Stimulated activated CD8-positive, alpha-beta memory T cell treated with anti-CD3 and anti-CD28 coated beads, Interleukin-7, amount 100 ng/mL, for 4 hours (primary cell): ENCODE measurements at places on chromosomes 6 and 20.

DNA sequence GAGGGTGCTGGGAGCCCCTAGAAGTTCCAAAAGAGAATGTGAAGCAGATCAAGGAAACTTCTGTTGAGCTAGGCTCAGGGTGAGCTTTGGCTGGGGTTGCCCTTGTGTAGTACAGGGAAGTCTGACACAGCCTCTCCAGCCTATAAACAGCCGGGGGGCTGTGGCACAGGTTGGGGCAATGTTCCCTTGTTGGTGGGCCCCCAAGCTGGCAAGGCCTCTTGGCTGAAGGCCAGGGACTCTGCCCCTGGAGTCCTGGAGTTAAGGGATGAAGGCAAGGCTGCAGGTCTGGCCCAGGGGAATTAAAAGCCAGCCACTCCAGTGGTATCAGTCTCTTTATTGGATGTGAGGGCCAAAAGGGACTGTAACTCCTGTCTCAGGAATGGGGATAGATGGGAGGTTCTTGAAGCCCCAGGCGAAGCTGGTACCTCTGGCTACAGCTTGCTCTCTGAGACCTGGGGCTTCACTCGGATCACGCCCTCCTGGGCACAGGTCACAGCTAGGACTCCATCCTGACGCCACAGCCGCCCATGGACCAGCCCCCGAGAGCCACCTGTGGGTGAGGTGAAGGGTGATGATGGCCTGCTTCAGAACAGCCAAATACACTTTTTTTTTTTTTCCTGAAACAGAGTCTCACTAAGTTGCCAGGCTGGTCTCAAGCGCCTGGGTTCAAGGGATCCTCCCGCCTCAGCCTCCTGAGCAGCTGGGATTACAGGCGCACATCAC, 8.0 kb downstream of the SNX21 start:
- no peak for DNase-seq

GRCh38 chr6:154041001-154041400, 2.0 kb downstream of the OPRM1 start:
- DNase-seq: no peak

- no peak for DNase-seq
Measured at GRCh38 chr6:386688-387266, 4.8 kb upstream of the IRF4 start.

GRCh38 chr6:165096209-165096608, 213.2 kb downstream of the C6orf118 start:
- no peak for DNase-seq

- no peak for DNase-seq
Measured at GRCh38 chr6:96547654-96548053, 15.3 kb upstream of the FHL5 start.

DNA sequence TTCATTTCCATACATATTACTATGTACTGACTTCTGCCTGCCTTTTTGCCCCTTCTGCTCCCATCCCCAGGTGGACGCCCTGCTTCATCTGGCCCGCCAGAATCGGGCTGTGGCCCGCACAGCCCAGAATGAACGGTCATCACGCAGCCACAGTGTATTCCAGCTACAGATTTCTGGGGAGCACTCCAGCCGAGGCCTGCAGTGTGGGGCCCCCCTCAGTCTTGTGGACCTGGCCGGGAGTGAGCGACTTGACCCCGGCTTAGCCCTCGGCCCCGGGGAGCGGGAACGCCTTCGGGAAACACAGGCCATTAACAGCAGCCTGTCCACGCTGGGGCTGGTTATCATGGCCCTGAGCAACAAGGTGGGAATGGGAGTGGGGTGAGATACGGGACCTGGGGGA, 4.7 kb upstream of the PHF1 start:
- DNase-seq: no peak

DNA sequence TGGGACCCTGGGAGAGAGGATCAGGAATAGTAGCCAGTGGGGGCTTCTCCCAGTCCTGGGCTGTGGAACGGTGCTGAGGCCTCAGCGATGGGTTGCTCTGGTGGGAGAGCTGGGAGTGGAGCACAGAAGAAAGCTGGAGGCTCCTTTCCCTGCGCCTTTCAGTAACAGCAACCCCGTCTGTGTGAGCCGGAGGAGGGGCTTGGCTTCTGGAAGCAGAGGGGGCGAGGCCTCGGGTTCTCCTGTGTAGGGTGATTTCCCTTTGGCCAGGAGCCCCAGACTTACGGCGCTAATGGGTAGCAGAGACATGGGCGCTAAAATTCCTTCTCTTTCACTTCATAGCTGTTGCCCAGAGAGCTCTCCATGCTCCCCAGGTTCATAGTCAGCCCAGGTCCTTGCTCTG, 55.0 kb downstream of the DAAM2 start:
- DNase-seq: no peak

DNA sequence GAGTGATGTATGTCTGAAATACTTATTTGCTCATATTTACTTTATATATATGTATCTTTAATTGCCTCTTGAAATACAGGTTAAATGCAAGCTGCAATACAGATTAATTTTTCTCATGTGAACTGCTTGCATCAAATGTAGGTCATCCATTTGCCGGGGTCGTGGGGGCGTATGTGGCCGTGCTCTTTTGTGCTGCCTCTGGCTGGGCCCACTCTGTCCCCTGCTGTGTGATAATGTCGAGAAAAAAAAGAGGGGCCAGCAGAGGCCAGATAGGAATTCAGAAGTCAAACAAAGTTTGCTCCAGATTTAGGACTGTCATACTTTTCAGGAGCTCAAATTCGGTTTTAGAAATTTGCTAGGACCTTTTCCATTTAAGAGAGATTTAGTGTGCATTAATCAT, 459.6 kb upstream of the SOX4 start:
- DNase-seq: no peak

- no peak for DNase-seq
Measured at GRCh38 chr6:34106900-34107299, 39.0 kb downstream of the GRM4 start.

DNA sequence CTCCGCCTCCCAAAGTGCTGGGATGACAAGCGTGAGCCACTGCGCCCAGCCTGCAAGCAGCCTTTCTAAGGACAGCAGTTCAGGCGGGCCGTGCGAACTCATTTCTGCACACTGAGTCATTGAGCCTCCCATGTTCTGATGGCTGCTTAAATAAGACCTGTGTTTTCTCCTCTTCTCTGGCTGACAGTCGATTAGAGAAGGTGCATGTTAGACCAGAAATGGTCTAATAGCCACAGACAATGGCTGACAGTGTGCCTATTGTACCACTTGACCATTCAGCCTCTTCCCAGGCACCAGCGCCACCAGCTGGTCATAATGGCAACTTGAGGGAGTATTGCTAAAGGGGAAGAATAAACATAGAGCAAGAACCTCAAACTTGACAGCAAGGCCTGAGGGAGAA, 6.2 kb downstream of the CST11 start:
- no peak for DNase-seq

- DNase-seq: no peak
Measured at GRCh38 chr6:134984821-134985220, 34.9 kb upstream of the ALDH8A1 start.

DNA sequence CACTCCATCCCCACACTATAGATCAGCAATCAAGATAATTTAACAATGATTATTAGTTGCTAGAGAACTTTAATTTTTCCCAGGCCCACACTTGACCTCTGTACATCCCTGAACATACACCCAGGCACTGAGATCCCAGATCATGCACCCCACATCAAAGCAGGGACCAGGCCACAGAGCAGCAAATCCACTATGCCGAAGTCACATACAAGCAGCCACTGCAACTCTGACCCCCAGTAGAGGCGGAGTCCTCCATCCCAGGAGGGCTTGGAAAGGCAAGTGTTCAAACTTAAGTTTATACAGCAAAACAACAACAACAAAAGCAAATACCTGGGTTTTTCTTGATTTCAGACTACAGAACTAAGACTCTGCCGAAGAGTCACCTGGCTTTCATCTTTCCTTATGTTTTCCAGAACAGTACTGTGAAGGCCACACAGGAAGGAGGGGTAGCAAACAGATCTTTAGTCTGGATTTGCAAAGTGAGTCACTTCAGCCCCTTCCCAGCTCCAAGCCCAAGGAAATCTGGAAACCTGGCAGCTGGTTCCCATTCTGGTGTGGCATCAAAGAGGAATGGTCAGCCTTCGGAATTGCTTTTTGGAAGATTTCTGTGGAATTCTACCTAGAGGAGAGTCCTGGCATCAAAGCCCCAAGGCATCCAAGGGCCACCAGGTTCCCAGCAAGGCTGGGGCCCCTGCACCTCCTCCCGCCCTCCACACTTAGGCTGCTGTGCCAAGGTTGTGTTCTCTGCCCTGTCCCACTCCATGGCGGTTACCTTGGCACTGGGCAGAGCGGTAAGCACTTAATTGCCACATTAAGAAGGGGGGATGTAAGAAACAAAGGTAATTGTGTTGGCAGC, 7.3 kb downstream of the JAG1 start:
- DNase-seq: no peak

DNA sequence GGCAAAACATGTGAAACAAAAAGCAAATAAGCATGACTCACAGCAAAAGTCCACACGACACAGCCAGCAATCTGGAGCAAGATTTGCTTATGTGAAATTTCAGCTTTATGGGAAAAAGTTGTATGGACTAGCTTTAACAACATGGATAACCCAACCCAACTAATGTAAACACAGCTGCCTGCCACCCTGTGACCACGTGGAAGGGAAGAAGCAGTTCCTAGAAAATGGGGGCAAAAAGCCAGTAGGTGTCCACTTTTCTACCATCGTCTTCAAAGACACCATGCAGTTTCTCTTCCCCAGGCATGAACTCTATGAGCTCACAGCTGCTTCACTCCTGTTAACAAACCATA, 425.4 kb upstream of the RNF217 start:
- DNase-seq: no peak

DNA sequence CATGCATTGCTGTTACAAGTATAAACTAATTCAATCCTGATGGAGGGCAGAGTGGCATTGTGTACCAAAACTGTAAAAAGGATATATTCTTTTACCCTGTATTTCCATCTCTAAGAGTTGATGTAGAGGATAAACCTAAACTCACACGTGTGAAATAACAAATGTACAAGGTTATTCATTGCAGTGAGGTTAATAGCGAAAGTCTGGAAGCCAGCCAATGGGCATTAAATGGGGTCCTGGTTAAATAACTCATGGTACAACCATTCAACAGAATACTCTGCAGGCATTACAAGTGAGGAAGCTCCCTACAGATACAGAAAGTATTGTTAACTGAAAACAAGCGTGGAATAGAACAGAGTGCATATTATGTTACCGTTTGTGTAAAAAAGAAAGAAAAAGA, 56.9 kb downstream of the BCAS1 start:
- no peak for DNase-seq

- DNase-seq: no peak
Measured at GRCh38 chr20:24535941-24536730, 66.7 kb downstream of the SYNDIG1 start.

DNA sequence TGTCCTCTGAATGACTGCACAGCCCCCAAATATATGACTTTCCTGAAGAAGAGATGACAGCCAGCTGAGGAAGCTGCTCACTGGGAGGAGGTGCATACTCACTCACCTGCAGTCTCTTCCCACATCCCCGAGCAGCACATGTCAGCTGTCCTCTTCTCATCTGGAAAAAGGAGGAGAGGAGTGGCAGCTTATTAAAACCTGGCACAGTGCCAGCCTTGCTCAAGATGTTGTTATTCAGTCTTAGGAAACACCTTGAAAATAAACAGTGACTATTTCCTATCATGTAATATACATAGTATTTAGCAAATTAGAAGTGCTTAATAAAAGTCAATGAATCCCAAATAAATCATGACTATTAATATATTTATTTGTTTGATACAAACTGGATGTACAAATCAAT, 232.9 kb downstream of the EPM2A start:
- DNase-seq: no peak

DNA sequence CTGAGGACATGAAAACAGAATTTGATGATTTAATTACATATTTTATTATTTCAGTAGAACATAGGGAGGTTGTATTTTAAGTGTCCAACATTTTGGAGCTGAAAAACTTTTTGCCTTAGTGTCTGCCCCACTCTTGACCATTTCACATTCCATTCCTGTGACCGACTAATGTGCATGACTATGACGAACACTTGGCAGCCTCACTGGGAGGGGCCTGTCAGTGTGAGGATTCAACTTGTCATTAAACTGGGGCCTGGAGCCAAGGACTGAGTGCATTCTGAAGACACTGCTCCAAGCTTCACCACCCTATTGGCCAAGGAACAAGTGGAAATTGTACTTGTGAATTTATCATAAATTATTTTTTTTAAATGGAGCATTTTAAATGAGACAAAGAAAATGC, 661.3 kb downstream of the BCKDHB start:
- DNase-seq: no peak

GRCh38 chr6:125987026-125987617, 782 bp downstream of the TRMT11 start:
- DNase-seq: no peak

DNA sequence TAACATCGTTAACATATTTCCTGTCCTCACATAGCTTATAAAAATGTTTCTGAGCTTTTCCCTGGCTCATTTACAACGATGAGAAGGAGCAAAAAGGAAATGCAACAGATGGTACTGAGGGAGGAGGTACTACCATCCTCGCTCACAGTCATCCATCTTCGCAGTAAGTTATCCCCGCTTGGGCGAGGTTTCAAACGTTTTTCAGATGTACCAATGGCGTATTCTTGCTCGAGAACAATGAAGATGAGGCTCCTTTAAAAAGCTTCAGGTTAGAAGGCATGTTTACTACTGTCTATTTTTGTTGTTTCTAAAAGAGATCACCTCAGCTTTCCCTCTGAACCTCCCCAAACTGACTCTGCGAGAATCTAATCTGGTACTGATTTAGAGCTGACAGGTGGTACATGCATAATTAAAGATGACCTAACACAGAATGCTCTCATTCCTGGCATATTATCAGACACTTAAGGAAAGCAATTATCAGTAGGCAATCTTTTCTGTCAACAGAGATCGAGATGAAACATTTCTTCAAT, 178.7 kb downstream of the GJA10 start:
- no peak for DNase-seq

DNA sequence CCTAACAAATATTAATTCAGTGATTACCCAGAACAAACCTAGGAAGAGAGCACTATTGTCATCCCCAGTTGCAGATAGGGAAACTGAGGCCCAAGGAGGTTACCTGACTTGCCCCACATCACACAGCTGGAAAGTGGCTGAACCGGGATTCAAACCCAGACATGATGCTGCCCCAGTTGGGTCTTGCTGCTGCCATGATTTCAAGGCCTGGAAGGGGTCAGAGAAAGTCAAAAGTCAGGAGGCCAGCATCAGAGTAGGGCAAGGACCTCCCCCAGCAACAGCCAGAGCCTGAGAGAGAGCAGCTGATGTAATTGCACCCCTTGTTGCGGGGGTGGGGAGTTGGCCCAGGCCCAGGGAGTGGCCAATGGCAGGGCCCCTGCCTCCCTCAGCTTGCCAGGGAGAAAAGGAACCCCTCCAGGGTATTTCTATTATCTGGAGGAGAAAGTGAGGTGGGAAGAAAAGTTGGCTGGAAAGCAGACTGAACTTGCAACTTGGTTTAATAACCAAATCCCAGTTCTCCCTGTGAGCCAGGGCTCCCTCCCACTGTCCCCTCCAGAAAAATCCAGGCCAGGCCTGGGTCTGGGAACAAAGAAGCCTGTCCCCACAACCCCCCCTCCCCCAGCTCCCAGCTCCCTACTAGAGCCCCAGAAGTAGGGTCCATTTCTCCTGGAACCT, 83.6 kb downstream of the MRPL14 start:
- DNase-seq: no peak
